ENCODE measurements at places on chromosomes 16 and 17.
A peak's percentile ranks its signal among the peaks of the same experiment; 100 is the strongest.

DNA sequence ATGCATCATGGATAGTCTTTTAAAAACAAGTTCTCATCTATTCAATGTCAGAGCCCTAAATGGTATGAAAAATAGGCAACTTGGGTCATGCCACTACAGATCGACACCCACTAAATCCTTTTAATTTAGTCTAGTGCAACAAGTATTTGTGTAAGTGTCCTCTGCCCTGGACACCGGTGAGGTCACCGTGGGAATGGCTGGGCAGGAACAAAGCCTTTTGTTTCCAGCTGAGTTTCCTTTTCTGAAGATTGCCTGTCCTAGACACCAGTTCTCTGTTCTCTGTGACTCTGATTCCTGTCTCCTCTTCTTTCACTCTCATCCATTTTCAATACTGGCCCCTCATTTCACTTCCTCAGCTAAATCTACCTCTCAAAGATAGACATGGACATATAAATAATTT is 446.5 kb downstream of the MAF start:
- DNase-seq, result no peak

DNA sequence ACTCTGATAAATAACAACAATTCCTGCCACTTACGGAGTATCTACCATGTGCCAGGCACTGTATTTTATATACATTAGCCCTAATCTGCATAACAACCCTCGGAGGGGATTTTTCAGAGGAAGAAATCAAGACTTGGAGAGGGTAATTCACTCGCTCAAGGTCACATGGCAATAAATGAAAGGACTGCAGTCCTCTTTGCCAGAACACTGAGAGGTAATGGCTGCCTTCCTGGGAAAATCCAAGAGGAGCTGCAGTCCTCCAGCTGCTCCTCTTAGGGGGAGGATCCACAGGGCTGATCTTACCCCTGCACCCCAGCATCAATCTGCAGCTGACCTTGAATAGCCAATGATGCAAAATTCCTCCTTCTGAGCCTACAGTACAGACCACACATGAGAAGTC is 114.1 kb upstream of the RPL38 start:
- no peak for DNase-seq

DNA sequence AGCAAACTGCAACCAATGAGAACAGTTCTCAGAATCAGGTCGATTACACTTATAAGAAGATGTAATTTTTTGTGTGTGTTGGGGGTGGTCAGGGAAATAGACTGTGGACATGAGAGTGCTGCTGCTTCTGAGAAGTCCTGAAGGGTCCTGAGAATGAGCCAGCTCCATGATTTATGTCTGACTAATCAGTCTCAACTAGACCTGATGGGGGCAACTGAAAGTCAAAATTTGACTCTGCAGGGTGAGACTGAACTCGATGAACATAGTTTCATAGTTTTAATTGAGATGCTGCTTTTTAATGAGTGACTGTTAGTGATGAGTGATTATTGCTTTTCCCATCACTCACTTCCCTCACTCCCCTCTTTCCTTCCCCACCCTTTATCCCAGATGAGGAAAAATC is 37.3 kb downstream of the SMARCE1 start:
- DNase-seq, result no peak

- no peak for DNase-seq
These were observed 3.0 kb downstream of the SOX15 start for GRCh38 chr17:7586673-7587419.

- no peak for DNase-seq
These were observed 129.4 kb upstream of the NOL11 start for GRCh38 chr17:67588326-67588725.

- no peak for DNase-seq
These were observed 35.6 kb downstream of the TUBD1 start for GRCh38 chr17:59856859-59857794.

DNA sequence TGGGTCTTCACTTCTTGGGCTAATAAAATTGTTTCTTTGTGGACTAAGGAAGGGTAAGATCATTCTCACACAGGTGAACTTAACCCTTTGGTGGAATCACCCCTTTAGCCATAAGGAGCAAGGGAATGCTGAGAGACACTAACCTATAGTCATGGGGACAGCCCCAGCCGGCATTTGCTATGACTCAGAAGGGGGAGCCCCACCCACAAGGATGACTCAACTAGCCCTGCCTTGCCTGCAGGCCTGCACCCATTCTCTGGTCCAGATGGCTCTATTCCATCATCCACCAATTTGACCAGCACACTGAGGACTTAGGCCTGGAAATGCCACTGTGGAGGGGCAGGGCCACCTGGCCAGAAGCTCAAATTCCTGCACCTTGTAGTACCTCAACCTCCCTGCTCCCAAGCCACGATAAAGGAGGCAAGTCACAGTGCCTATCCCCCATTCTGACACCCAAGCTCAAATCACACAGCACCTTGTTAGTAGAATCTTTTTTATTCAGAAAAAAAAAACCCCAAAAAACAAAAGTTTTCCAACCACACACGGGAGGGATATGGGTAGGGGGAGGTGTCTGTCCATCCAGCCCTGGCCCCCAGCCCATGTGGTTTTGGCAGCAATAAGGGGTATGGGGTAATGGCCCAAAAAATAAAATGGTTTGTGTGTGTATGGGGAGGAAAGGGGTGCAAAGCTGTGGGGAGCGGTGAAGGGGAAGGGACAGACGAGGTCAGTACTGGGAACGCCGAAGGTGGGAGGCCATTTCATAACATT is 3.0 kb downstream of the PFN1 start:
- no peak for DNase-seq

GRCh38 chr16:13997933-13998332 is 73.2 kb upstream of the MRTFB start:
- peak; percentile 6 for DNase-seq

DNA sequence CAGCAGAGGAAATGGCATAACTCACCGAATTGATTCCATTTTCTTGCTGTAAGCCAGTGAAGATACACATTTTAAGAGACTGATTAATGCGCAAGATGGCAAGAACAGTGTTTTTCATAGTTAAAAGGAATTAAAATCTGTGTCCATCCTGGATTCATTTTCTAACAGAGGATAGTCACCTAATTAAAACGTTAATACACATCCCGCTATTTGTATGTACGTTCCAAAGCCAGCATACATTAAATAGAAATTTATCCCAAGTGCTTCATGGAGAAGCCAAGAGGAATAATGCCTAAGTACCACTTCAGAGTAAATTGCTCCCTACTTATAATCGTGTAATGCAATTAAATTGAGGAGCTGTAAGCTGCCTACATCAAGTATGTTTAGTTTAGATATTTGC is 49.9 kb downstream of the RBFOX1 start:
- DNase-seq, result peak; percentile 71

DNA sequence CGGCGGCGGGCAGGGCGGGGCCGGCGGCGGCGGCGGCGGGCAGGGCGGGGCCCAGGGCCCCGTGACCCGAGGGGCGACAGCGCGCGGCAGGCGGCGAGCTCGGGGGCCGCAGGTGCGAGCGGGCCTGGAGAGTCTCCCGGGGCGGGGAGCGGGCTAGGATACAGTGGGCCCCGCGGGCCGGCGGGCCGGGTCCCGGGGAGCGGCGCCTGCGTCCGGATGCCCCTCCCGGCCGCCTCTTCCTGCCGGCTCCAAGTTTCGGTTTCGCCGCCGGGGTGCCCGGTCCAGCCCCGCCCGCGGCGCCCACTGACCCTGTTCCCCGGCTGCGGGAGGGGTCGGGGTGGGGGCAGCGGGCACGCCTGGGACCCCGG is at the start of gene RNF213:
TSS of gene RNF213 (plus strand) at position 62 of the 368 bp plus-strand sequence. CDS start 2,830 bp downstream, outside the sequence.
- no peak for DNase-seq

GRCh38 chr16:8956265-8957062 is 7.2 kb downstream of the USP7 start:
- DNase-seq, result no peak

GRCh38 chr16:74200921-74201320 is 95.7 kb upstream of the PSMD7 start:
- no peak for DNase-seq

- DNase-seq, result no peak
These were observed 41.2 kb downstream of the PRMT7 start for GRCh38 chr16:68351991-68352431.

DNA sequence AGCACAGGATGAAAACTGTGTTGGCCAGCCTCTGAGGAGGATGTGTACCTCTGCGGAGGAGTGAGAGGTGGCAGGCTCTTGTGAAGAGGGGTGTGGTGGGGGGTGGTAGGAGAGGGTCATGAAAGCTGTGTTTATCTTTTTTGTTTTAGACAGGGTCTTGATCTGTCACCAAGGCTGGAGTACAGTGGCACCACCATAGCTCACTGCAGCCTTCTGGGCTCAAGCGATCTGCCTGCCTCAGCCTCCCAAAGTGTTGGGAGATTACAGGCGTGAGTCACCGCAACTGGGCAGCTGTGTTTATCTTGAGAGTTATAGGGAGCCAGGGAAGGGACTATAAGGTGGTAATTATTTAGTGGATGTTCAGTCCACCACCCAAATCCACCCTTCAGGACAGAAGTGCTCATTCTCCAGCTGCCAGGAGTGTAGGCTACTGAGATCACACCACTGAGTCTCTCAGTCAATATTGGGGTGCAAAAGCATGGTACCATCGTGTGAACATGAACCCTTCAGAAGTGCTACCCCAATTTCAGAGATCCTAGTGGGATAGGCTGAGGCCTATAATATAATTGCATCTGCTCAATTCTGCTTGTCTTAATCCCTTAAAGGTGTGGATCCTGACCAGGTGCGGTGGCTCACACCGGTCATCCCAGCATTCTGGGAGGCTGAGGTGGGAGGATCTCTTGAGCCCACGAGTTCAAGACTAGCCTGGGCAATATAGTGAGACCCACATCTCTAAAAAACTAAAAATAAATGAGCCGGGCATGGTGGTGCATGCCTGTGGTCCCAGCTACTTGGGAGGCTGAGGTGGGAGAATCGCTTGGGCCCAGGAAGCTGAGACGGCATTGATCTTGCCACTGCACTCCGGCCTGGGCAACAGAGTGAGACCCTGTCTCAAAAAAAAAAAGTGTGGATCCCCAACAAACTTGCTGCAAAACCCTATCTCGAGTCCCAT is 788 bp upstream of the EXOC3L1 start:
- no peak for DNase-seq

DNA sequence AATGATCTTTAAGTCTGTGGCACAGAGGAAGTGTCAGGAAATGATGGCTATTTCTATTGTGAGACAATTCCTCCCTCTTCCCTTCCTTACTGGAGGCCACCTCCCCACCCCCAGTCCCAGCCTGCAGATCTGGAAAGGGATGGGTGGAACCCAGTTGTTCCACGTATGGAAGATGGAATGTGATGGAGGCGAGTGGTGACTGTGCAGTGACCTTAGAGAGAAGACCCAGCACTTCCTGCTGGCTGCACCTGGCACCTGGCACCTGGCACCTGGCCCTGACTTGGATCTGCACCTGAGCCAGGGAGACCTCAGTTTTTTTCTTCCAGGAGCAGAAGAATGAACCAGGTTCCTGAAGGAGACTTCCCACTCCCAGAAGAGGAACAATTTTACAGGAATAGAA is 33.0 kb upstream of the TMC5 start:
- no peak for DNase-seq

DNA sequence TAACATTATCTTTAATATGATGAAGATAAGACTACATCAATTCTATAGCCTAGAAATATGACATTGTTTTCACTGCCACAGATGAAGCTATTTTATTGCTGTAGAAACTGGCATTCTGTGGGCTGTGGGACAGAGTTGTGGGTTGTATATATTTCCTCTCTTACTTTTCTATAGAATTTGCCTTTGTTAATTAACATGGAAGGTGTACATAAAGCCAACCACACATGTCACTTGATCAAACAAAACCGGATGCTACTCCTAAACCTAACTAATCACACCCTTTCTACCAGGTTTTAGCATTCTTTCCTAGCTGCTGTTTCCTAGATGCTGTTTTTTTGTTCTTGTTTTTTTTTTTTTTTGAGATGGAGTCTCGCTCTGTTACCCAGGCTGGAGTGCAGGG is 81.2 kb upstream of the ATP2A3 start:
- no peak for DNase-seq

DNA sequence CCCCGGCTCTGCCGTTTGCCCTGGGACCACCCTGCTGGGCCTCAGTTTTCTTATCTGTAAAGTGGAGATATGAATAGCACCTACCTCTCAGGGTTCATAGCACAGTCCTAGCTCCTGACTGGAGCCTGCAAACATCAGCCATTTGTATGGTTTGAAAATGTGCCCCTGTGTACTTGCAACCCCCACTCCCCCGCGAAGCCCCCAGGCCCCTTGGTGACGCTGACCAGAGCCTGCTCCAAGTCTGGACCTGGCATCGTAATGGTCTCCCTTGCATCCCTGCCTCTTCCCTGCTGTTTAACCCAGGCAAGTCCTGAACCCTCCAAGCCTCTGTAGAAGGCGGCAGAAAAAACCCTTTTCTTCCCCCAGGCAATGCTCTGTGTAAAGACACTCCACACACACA is 128.0 kb downstream of the IRF8 start:
- DNase-seq, result no peak

- no peak for DNase-seq
These were observed 20.8 kb downstream of the ABHD15 start for GRCh38 chr17:29546085-29546484.

GRCh38 chr16:69773260-69773947 is 11.3 kb downstream of the WWP2 start:
- DNase-seq, result no peak

DNA sequence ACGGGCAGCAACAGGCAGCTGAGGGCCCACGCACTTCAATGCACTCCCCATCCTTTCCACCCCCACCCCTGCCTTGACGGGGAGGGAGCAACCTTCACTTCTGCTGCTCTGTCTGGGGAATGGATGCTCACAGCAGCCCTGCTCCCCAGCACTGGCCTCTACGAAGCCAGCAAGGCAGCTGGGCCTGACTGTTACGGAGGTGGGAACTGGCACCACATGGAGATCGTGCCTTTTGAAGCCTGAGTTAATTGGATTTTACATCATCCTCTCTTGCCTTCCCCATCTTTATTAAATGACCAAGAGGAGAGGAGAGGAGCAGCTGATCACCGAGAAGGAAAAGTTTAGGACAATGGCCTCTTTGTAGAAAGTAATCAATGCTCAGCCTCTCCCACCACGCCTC is 187.0 kb upstream of the RPL38 start:
- no peak for DNase-seq

DNA sequence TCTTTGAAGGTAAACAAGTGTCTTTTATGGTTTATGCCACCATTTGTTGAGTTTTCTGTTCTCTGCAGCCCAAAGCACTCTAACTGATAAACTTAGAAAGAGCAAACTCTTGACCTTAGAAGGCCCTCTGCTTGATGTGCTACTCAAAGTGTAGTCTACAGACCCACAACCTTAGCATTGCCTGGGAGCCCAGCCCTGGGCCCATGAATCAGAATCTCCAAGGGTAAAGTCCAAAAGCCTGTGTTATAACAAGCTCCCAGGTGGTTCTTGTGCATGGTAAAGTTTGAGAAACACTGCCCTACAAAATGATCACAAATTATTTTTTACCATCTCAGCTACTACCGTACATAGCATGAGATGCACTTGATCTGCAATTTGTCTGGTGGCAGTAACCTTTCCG is 6.0 kb downstream of the TOX3 start:
- no peak for DNase-seq
